ENCODE measurements at places on chromosomes 12 and 14.
A peak's percentile ranks its signal among the peaks of the same experiment; 100 is the strongest.

DNA sequence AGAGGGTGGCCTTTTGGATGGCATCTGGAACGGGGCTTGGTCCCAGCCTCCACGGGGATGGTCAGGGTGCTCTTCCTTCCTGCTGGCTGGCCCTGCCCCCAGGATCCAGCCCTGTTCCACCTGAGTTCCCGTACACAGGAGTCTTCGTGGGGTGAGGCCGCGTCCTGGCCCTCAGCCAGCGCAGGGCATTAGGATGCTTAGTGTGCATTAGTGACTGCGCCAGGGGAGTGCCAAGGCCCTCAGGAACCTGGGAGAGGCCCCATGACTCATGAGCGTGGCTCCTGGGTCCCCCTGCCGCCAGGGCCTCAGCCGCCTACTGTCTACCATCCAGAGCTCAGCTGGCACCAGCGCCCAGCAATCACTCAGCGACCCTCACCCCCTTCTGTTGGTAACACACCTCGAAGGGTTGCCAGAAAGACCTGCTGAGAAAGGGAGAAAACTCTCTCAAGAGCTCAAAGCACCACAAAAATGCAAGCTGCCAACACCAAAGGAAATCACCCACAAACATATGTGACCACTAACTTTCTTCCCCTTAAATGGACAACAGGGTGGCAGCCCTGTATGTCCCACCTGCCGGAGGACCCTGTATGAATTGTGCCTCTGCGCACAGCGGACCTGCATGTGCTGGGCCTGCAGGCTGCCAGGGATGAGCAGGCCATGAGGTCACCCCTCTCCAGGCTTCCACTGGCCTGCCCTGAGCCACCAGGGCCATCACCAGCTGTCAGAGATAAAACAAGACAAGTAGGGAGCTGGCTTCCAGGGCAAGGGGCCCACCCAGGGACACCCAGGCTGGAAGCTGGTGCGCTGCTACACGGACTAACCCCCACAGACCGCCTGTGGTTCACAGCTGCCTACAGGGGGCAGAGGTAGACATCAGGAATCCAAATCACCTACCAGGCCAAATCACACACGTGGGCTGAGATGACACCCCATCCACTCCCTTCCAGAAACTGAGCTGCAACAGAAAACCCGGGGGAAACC is 28.7 kb downstream of the CCDC85C start:
- peak; percentile 43 for DNase-seq

GRCh38 chr12:26971963-26972362 is 33.7 kb downstream of the FGFR1OP2 start:
- DNase-seq = no peak

- DNase-seq = no peak
Measured at GRCh38 chr12:41992692-41993215, 151.9 kb downstream of the GXYLT1 start.

GRCh38 chr12:111616177-111616623 is 17.1 kb upstream of the ATXN2 start:
- peak; percentile 37 for DNase-seq

DNA sequence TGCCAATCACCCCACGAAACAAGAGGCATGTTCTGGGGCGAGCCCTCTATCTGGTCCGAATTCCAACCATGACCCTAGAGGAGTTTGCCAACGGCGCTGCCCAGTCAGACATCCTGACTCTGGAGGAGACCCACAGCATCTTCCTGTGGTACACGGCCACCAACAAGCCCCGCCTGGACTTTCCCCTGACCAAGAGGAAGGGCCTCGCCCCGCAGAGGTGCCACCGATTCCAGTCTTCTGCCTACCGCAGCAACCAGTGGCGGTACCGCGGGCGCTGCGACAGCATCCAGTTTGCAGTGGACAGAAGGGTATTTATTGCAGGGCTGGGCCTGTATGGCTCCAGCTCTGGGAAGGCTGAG is 1.7 kb downstream of the BTBD6 start:
- no peak for DNase-seq

- no peak for DNase-seq
Measured at GRCh38 chr12:20491290-20491689, 123.0 kb downstream of the PDE3A start.

- DNase-seq = no peak
Measured at GRCh38 chr12:21438643-21439042, 1.2 kb downstream of the PYROXD1 start.

DNA sequence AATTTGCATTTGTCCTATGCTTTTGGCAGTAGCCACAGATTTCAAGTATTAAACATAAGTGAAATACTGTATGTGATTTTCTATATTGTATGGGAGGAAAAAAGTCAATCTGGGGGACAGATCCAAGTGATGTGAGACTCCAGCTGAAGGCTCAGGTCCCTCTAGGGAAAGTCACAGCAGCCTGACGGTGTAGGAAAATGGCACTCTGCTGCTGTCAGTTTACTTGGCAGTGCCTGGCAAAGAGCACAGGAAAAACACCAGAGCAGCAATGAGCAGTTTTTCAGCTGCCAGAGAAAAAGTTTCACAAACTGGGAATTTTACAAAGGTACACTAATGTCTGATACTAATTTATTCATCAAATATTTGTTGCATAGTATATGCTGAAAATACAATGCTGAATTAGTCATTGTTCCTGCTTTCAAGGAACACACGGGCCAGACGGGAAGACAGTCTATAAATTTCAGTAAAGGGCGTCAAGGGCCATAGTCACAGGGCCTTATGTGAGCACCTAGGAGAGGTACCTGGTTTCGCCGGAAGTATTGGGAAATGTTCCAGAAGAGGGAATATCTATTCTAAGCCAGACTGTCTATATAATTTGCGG is 66.2 kb upstream of the SLC38A2 start:
- no peak for DNase-seq

GRCh38 chr14:95518045-95518751 is 1.7 kb upstream of the SYNE3 start:
- peak; percentile 44 for DNase-seq

GRCh38 chr12:124261885-124262284 is 33.0 kb upstream of the RFLNA start:
- DNase-seq = no peak

GRCh38 chr12:46891306-46891705 is 65.5 kb upstream of the SLC38A4 start:
- peak; percentile 69 for DNase-seq

DNA sequence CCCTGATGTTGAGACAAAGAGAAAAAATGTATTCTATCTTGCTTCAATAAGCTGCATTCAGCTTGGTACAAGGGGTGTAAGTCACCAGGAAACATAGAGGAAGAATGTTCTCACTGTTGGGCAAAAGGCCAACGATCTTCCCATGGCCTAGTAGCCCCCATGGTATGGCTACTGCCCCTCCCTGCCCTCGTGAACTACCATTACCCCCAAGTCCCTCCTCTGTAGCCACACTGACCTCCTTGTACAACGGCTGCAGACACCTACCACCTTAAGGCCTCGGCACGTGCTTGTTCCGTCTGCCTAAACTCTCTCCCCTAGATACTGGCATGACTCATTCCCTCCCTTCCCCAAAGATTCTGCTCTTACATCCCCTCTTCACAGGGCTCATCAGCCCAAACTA is 81.9 kb upstream of the ANO2 start:
- no peak for DNase-seq

GRCh38 chr12:113103756-113104450 is 31.7 kb downstream of the RASAL1 start:
- no peak for DNase-seq

- DNase-seq = no peak
Measured at GRCh38 chr12:16675438-16675837, 69.5 kb upstream of the LMO3 start.

DNA sequence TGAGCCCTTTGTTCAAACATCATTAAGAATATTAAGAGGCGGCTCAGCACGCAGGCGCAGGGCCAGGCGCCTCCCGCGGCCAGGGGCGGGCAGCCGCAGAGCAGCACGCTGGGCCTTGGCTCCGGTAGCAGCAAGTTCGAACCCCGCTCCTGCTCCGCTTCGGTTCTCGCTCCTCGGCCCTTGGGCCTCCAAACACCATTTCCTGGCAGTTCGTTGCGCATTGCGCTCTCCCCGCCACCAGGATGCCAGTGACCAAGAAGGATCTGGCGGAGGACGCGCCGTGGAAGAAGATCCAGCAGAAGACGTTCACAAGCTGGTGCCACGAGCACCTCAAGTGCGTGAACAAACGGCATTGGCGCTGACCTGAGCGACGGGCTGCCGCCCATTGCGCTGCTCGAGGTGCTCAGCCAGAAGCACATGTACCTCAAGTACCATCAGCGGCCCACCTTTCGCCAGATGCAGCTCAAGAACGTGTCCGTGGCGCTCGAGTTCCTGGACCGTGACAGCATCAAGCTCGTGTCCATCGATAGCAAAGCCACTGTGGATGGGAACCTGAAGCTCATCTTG is 6.9 kb upstream of the ACVRL1 start:
- DNase-seq = no peak

DNA sequence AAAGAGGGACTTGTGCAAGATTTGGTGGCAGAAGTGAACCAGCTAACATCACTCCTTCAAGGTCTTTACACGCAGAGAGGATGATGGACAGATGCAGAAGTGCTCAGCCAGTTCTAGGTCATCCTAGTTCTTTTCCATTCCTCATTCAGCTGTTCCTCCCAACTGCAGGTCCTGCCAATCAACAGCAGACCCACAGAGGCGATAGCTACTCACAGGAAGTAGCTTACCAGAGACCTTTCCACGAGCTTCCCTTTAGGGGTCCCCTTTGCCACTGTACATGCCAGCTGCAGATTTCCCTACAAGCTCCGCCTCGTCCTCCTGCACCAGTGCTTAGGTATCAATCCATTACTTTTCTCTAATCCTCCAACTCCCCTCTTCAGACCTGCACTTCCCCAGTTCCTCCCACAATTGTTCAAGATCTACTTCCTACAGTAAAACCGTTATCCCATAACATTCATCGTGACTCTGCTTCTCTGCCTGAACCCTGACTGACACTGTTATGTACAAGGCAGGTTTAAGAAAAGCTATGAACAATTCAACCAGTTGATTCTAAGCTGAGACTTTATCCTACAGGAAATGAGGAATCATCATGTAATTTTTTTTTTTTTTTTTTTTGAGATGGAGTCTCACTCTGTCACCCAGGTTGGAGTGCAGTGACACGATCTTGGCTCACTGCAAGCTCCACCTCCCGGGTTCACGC is 22.5 kb downstream of the RECQL start:
- DNase-seq = no peak

DNA sequence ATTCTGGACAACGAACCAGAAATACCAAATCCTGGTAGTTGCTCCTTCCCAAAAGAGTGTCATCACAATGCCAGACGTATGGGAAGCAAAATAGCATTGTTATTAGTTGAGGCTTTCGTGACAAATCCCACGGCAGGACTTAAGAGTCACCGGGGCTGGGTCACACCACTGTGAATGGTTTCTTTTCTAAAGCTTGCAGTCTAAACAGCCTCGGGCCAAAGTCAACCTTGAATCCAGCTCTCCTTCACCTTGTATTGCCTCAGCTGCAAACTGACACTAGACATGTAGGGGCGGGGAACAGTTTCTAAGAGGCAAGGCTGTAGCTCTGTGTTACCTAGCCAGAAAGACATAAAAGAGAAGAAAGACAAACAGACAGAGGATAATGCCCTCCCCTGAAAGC is 734.8 kb downstream of the MED13L start:
- DNase-seq = no peak

GRCh38 chr14:102088012-102088792 is 1.4 kb upstream of the HSP90AA1 start:
- peak; percentile 29 for DNase-seq

GRCh38 chr14:59015482-59015881 is 173.0 kb upstream of the DAAM1 start:
- no peak for DNase-seq

GRCh38 chr12:31589904-31590641 is 863 bp downstream of the DENND5B start:
- peak; percentile 61 for DNase-seq

DNA sequence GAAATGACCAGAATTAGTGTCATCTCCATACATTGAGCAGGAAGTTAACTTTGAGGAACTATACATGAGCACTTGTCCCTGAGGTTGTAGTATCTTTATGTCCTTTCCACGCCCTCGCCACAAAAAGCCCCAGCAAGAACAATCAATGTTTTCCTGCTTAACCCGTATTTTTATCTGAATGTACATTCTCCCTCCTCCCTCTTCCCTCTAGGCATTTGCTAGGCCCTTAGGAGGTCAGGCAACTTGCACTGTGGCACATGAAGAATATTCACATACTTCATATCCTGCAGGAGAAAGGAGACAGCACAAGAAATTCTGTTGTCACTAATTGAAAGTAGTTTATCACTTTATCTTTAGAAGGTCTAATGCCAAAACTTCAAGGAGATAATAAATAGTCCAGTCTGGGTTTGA is 18.1 kb upstream of the DUSP6 start:
- no peak for DNase-seq

- DNase-seq = no peak
Measured at GRCh38 chr12:121762269-121762668, 31.2 kb downstream of the RHOF start.

GRCh38 chr12:58285551-58285950 is 344.2 kb downstream of the ATP23 start:
- no peak for DNase-seq
